ENCODE measurements at places on chromosomes 6 and 20.
A peak's percentile ranks its signal among the peaks of the same experiment; 100 is the strongest.

GRCh38 chr6:133544419-133544818 lies 303.3 kb downstream of the EYA4 start:
- DNase-seq = no peak

GRCh38 chr20:20143165-20143564 lies 90.8 kb downstream of the CFAP61 start:
- no peak for DNase-seq

DNA sequence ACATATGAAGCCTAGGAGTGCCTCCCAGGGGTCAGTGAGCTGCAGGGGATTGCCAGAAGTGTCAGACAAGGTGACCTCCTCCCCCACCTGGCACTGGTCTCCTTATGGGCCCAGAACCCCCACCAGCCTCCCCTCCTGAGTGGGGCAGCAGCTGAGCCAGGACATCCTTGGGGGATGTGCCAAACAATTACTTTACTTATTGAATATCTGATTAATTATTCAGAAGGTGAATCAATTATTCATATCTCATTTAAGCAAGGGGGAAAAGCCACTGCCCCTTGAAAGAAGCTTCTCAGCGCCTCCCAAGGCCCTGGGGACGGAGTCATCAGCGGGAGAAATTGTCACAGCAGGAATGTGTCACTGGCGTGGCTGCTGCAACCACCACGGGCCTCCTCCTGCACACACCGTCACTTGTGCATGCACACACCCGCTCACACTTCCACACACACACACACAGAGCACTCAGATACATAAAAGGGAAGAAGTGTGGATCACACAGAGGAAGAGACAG lies 123.4 kb upstream of the MAFB start:
- DNase-seq = no peak

DNA sequence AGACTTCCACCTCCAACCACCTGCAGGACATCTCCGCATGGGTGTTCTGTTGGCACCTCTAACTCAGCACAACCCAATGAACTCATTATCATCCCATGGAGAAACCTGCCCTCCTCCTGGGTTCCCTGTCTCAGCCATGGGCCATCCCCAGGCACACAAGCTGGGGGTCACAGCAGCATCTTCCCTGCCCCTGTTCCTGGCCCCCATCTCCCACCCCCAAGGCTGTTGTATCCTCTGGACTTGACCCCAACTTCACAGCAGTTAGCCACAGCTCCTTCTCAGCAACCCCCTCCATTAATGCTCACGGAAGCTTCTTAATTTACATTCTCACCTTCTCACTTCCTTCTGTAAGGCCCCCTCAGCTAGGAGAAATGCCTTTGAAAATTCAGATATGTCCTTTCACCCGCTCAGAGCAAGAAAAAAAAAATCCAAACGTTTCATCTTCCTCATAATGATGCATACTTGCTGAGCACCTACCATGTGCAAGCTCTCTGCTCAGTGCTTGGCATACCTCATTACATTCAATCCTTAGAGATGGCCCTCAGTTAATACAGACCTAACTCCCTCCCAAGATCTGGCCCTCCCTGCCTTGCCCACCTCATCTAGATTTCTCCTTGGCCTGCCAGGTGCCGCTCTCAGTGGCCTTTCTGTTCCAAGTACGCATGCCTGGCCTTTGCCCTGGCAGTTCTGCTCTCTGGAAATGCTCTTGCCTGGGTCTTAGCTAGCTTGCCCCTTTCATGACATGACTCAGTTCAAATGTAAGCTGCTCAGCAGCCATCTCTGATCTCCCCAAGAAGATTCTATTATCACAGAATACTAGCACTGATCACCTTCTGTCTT lies 2.5 kb upstream of the NELFCD start:
- no peak for DNase-seq

GRCh38 chr6:135883045-135883444 lies 31.5 kb downstream of the PDE7B start:
- peak; percentile 39 for DNase-seq

- no peak for DNase-seq
Observed at GRCh38 chr6:32151863-32152768, at the start of gene PRRT1. PRRT1 (minus strand) TSS chr6:32151939; CDS start chr6:32151827, 112 bp downstream.

GRCh38 chr6:107355659-107356058 lies 103.7 kb downstream of the PDSS2 start:
- no peak for DNase-seq

GRCh38 chr20:2742934-2743559 lies 50.5 kb downstream of the EBF4 start:
- DNase-seq = peak; percentile 63

- peak; percentile 80 for DNase-seq
Observed at GRCh38 chr6:169034516-169035167, 219.0 kb downstream of the THBS2 start.

GRCh38 chr6:142470421-142470820 lies 168.6 kb downstream of the ADGRG6 start:
- DNase-seq = no peak

- no peak for DNase-seq
Observed at GRCh38 chr6:120938876-120939472, 395.3 kb downstream of the TBC1D32 start.
